G401 (cell line): ENCODE measurements at places on chromosomes 4 and X. TPM values are rescaled to one million over a fixed set of nuclear protein-coding genes. Genes with fewer than 3 reads are reported as not detected.

- no peak for DNase-seq
Measured at GRCh38 chr4:100799761-100800539, 282.1 kb upstream of the EMCN start.

The TMSB15A gene
- 2.1 and 9.7 TPM in 2 replicates for total RNA-seq

GRCh38 chr4:119559044-119559647 lies 69.5 kb downstream of the PDE5A start:
- DNase-seq: peak; percentile 29

The FAM9C gene
- not detected in 2 replicates for total RNA-seq

DNA sequence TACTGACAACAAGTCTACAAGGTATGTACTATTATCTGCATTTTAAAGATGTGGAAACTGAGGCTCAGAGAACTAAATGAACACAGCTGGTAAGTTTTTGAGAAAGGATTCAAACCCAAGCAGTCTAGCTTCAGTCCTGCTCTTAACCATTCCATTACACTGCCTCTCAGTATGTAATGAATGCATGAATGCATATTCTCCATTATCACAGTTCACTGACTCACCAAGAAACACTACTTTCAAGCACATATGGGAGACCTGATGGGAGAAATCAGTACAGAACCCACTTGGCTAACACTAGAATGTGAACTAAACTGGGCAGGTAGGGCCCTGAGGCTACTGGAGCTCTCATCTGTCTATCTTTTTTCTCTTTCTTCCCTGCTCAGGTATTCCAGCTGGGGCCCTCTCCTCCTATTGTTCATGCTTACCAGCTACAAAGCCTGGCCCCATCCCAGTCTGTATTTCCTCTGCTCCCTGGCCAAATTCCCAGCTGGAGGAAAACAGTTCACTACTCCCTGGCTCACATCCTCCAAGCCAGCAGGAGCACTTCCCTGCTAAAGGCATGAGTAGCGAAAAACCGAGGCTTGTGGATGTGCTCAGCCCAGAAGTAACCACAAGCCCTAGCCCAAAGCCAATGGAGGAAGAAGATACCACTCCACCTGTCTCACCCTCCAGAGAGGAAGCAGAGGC lies 178.2 kb upstream of the ARHGEF9 start:
- DNase-seq: peak; percentile 69

DNA sequence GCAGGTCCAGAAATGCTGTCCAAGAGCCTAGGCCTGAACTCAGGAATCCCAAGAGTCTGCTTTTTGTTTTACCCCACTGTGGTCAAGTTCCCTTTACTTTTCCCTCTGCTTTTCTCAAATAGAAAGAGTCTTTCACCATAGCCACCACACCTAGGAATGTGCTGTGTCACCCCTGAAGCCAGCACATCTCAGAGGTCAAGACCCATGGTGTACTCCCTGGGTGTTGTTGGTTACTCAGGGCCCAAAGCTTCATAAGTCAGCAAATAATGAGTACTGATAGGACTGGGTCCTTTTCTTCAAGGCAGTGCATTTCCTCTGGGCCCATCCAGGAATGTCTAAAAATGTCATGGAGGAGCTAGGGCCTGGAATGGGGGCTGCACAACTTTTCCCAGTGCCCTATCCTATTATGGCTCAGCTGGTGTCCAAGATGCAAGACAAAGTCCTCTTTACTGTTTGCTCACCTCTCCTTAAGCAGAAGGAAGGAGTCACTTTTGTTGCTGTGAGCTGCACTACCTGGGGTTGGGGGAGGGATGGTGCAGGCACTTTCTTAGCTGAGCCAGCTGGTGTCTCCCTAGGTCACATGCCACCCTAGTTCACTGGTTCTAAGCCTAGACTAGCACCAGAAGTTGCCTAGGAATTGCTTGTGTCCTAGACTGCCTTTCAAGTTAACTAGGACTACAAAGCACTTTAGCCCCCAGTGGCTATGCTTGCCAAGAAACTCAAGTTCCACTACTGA lies 62.4 kb upstream of the RXFP1 start:
- no peak for DNase-seq

DNA sequence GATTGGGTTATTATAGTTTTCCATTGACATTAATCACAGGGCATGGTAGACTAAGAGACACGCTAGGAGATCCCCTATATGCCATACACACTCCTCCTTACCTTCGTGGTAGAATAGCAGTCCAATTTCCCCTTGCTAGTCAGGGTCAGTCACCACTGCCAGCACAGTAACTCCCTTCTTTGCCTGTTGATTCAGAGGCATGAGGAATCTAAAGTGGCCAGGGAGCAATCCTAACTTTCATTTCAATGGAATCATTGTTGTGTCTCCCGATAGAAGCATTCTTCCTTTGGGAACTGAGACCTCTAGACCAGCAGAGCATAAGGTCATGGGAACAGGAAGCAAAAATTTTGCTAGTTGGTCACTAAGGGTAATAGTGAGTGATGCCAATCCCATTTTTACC lies 51.1 kb downstream of the COL25A1 start:
- no peak for DNase-seq

- DNase-seq: no peak
Measured at GRCh38 chrX:34053931-34054330, 78.2 kb downstream of the FAM47A start.

DNA sequence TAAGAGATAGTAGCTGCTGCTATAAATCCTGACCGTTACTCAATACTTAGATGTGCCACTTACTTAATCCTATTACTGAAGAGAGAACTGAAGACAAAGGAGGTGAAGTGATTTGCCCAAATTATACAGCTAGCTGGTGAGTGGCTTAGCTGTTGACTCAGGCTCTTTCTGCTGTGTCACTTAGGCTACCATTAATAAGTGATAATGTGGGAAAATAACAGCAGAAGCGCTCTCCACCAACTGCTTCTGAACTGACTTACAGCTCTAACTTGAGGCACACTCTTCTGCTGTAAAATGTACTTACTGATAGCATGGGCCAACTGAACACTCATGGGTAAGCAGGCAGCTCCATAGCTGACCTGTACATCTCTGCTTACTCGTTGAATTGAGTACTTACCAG lies 7.5 kb upstream of the KLHL5 start:
- no peak for DNase-seq

The CT45A1 gene
- not detected in 2 replicates for total RNA-seq

The TLR2 gene
- not detected in 2 replicates for total RNA-seq

DNA sequence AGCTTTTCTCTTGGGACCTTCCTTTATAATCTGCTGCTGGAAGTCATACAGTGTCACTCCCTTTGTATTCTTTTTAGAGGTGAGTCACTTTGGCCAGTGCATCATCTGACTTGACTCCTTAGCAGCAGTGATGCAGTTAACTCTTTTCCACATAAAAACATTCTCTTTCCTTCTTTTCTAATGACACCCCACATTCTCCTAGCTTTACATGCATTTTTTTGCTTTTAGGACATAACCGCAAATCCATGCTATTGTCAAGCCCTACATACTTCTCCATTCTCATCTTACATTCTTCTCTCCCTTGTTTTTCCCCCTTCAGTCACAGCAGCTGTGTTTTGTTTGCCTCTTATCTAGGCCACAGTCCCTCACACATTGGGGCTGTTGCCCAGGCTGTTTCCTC lies 55.1 kb downstream of the ZNF330 start:
- no peak for DNase-seq

The FGFBP2 gene
- not detected in 2 replicates for total RNA-seq
